ENCODE measurements at places on chromosomes 12 and 14.
A peak's percentile ranks its signal among the peaks of the same experiment; 100 is the strongest.

DNA sequence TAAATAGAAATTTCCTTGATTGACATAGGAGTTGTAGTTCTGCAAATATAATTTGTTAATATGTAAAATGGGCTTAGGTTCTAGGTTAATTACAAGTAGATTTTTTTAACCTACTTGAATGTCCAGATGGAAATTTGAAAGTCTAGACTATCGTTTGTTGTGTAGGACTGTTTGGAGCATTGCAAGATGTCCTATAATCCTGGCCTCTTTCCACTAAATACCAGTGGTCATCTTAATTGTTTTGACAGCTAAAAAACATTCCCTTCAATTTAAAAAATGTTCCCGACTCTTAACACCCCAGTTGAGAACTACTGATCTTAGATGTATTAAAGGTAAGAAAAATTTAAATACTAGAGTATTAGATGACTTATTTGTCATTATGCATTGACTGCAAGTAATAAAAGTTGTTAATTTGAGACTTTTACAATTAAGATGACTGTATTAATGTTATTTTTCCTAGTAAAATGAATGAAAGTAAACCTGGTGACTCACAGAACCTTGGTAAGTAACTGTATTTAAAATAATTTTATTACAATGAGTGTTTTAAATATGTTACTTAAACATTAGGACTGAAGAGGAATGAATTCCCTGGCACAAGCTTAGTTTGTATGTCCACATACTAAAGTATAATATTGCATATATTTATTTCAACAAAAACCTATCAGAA is 21.8 kb downstream of the G2E3 start:
- no peak for DNase-seq
- no peak overlapping the region for H3K27ac ChIP-seq
- no peaks in the 10 kb centered on the region for H3K27me3 ChIP-seq
- peaks cover 24% of the 10 kb centered on the region for H3K36me3 ChIP-seq
- peaks cover 2% of the 10 kb centered on the region for H3K4me1 ChIP-seq
- no peak overlapping the region for H3K4me3 ChIP-seq

GRCh38 chr12:113271853-113272561 is 50.7 kb downstream of the TPCN1 start:
- no peaks in the 10 kb centered on the region for H3K27me3 ChIP-seq
- H3K27ac ChIP-seq, result peak overlapping the region; percentile 26
- peak overlapping the region; percentile 36 for H3K4me3 ChIP-seq
- peaks cover 15% of the 10 kb centered on the region for H3K4me1 ChIP-seq

DNA sequence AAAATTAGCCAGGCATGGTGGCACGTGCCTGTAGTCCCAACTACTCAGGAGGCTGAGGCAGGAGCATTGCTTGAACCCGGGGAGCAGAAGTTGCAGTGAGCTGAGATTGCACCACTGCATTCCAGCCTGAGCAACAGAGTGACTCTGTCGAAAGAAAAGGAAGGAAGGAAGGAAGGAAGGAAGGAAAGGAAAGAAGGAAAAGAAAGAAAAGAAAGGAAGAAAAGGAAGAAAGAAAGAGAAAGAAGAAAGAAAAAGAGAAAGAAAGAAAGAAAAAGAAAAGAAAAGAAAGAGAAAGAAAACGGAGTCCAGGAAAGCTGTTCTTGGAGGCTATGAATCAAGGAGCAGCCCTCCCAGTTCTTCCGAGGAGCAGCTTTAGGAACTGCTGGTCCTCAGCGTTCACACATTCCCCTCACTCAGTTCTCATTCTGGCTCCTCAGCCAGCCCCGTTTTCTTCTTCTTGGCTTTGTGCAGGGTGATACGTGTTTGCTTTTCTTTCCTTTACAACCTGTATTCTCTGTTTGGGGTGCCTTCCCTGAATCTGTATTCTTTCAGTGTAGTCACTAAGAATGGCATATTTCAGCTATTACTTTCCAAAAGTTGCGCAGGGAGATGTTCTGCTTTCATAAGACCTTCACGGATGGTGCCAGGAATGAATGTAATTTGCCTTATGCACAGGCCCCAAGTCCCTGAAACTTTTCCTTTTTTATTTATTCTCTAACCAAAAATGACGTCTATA is 12.2 kb downstream of the FBXL14 start:
- no peaks in the 10 kb centered on the region for H3K36me3 ChIP-seq
- peaks cover 44% of the 10 kb centered on the region for H3K4me1 ChIP-seq
- H3K27ac ChIP-seq, result no peak overlapping the region
- H3K27me3 ChIP-seq, result peaks cover 11% of the 10 kb centered on the region

GRCh38 chr12:87270919-87271318 is 758.3 kb downstream of the C12orf50 start:
- H3K4me3 ChIP-seq, result no peak overlapping the region
- no peaks in the 10 kb centered on the region for H3K4me1 ChIP-seq
- no peak for DNase-seq
- H3K27me3 ChIP-seq, result peaks cover 2% of the 10 kb centered on the region

- H3K27me3 ChIP-seq, result no peaks in the 10 kb centered on the region
- H3K27ac ChIP-seq, result no peak overlapping the region
- no peaks in the 10 kb centered on the region for H3K4me1 ChIP-seq
These were observed 292.5 kb downstream of the ATP23 start for GRCh38 chr12:58233886-58234285.

Measured in glutamatergic neuron (in vitro differentiated cells).